ENCODE measurements at places on chromosomes 11 and 22. TPM values are rescaled to one million over a fixed set of nuclear protein-coding genes. Genes with fewer than 3 reads are reported as not detected.

RAG2 gene
- total RNA-seq = not detected

SLC22A6 gene
- total RNA-seq = not detected

DMC1 gene
- 4.0 TPM for total RNA-seq

SLCO2B1 gene
- total RNA-seq = under 0.01 TPM

CHRDL2 gene
- not detected for total RNA-seq

SMIM35 gene
- not detected for total RNA-seq

SLC17A6 gene
- total RNA-seq = not detected

PNPLA5 gene
- total RNA-seq = under 0.01 TPM

CTSW gene
- not detected for total RNA-seq

SCGB1D2 gene
- total RNA-seq = not detected

GGTLC2 gene
- total RNA-seq = not detected

IFITM2 gene
- 96.8 TPM for total RNA-seq

OR10D3 gene
- total RNA-seq = not detected

MOGAT2 gene
- not detected for total RNA-seq

SOX10 gene
- not detected for total RNA-seq

ARHGAP42 gene
- 8.7 TPM for total RNA-seq

OR56A1 gene
- total RNA-seq = not detected

CECR2 gene
- total RNA-seq = under 0.01 TPM

LRRC74B gene
- not detected for total RNA-seq

TEX12 gene
- 0.17 TPM for total RNA-seq

GAL gene
- 5.4 TPM for total RNA-seq

APOL3 gene
- total RNA-seq = 32.4 TPM

APOA1 gene
- total RNA-seq = not detected

CADM1 gene
- total RNA-seq = 86.0 TPM

DDX17 gene
- 420 TPM for total RNA-seq

ART5 gene
- total RNA-seq = 0.77 TPM

NXPE4 gene
- total RNA-seq = not detected

POTEH gene
- total RNA-seq = not detected

OR5M8 gene
- not detected for total RNA-seq

MMP12 gene
- total RNA-seq = 0.83 TPM

PRR5L gene
- 2.8 TPM for total RNA-seq

C11orf98 gene
- 33.4 TPM for total RNA-seq

KRTAP5-7 gene
- 0.17 TPM for total RNA-seq

MUC2 gene
- not detected for total RNA-seq

INS gene
- not detected for total RNA-seq

RAB36 gene
- total RNA-seq = 2.5 TPM

EHD1 gene
- 40.8 TPM for total RNA-seq

TUBA8 gene
- 0.51 TPM for total RNA-seq

PNPLA3 gene
- total RNA-seq = 3.6 TPM

MS4A4A gene
- not detected for total RNA-seq

SYNGR1 gene
- 13.0 TPM for total RNA-seq

OR8U1 gene
- total RNA-seq = not detected

JHY gene
- total RNA-seq = 2.1 TPM

GLYAT gene
- total RNA-seq = not detected

C11orf16 gene
- total RNA-seq = not detected

MYRF gene
- 0.17 TPM for total RNA-seq

KRTAP5-8 gene
- total RNA-seq = not detected

GLB1L2 gene
- under 0.01 TPM for total RNA-seq
